ENCODE measurements at places on chromosomes 16 and 17.
A peak's percentile ranks its signal among the peaks of the same experiment; 100 is the strongest.

GRCh38 chr16:27726621-27727261, 176.8 kb downstream of the KATNIP start:
- peak; percentile 71 for DNase-seq

DNA sequence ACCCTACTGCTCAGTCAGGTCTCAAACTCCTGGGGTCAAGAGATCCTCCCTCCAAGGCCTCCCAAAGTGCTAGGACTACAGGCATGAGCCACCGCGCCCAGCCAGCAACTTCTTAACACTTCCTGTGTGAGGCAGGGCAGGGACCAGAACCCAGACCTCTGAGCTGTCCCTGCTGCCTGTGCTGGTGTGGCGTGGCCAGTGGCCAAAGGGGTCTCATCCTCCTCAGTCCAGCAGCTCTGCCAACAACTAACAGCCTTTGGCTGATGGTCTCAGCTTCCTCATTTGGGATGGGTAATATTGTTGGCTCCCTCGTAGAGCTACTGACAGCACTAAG, 1.4 kb upstream of the LLGL1 start:
- DNase-seq = no peak

GRCh38 chr16:84479716-84480450, 24.6 kb downstream of the MEAK7 start:
- DNase-seq = no peak

- DNase-seq = no peak
Observed at GRCh38 chr16:4306470-4307214, 9.2 kb upstream of the GLIS2 start.

DNA sequence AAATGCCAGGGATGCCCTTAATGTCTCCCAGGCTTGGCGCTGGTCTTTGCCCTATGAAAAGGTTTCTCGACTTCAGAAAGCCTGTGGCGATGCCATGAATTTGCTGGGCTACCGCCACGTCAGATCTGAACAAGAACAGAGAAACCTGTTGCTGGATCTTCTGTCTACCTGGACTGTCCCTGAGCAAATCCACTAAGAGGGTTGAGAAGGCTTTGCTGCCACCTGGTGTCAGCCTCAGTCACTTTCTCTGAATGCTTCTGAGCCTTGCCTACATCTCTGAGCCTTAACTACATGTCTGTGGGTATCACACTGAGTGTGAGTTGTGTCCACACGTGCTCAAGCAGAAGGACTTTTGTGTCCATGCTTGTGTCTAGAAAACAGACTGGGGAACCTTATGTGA, 11.4 kb downstream of the CHST4 start:
- no peak for DNase-seq

GRCh38 chr17:35578929-35579432, 610 bp upstream of the PEX12 start:
- DNase-seq = no peak

DNA sequence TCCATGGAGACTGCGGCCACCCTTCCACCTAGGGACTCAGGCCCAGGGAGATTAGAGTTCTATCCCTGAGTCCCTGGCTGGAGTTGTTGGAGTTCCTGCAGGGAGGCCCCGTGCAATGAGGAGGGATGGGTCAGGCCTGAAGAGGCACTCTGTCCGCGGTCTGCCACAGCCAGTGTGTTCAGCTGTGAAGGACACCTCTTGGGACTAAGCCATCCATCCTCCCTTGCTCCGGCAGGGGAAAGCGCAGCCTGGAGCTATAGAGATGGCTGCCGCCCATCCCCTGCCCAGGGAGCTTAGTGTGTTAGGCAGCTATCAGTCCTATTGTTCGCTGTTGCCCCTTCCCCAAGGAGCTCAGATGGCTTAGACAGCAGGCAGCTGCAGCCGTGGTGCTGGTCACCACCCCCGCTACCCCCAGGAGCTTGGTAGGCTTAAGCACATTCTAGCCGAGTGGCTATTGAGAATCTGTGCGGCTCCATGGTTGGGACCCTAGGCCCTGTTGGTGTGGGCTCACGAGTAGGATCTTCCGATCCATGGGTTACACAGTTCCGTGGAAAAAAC, 141.3 kb downstream of the CYB561 start:
- no peak for DNase-seq

DNA sequence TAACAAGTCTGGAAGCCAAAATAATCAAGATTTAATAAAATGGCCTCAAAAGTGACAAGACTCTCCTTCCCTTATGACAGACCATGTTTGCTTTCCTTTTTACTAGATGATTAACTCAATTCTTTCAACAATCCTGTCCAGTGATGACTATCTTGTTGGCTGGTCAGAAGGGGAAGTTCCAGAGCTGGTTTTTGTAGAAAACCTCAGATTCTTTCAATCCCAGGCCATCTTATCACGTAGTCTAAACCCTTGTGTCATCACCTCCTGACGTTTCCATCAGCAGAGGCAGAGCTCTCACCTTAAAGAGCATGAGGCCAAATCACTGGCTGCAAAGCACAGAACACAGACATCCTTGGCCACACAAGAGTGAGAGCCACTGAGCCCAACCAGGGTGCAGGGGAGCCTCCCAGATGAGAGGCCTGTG, 125.3 kb downstream of the ANKRD11 start:
- DNase-seq = no peak

DNA sequence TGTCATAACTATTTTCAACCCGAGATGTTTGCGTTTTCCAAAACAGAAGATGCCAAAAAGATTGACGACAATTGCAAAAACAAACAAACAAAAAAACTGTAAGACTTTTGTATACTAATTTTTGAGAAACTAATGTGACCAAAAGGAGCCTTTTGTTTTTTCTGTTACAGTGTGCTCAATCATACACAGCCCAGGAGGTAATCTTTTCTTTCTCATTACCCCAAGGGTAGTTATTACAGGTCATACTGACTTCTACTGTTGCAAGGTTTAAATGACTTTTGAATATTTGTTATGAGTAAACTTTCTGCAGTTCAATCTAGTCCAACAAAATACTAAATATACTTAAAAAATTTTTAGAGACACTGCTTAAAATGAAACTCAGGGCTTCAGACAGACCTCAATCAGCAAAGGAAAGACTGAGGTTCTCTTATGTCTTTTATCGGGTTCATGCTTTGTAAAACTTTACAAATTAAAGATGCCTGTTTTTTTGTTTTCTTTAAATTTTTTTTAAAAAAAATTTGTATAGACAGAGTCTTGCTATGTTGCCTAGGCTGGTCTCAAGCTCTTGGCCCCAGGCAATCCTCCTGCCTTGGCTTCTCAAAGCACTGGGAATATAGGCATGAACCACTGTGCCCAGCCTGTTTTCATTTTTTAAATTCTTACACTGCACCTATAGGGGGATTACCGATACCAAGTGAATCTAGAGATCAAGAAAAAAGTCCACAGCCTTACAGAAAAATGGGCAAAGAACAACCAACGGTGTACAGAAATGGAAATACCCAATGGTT, 47.6 kb downstream of the SPOP start:
- DNase-seq = no peak

DNA sequence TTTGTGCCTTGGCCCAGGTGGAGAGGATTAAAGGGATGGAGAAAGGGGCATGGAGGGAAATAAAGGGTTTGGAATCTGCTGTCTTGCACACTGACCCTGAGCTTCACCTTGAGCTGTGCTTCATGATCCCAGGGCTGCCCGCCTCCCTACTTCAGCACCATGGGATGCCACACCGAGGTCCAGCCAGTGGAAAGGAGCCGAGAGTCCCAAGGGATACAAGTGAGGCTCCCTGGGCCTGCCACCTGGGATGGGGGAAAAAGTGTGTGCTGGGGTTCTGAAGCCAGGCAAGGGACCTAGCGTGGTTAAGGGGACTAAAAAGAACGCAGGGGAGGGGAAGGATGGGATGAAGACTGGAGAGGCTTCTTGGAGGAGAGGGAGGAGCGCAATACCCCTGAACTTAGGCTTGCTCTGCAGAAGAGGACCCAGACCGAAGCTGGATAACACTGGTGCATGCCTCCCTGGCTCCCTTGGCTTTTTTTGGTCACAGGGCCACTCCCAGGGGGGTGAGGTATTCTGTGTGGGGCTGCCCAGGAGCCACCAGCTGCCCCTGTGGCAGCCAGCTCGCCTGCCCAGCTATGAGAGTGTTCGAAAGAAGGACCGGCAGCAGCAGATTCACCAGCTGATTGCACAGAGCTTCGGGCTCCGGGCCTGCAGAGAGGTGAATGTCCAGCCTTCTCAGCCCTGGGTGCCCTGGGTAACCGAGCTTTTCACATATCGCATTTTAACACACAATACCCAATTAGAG, 7.2 kb downstream of the MRPL27 start:
- no peak for DNase-seq

Data from Panc1 (cell line).